ENCODE measurements at places on chromosomes 7 and 10.

DNA sequence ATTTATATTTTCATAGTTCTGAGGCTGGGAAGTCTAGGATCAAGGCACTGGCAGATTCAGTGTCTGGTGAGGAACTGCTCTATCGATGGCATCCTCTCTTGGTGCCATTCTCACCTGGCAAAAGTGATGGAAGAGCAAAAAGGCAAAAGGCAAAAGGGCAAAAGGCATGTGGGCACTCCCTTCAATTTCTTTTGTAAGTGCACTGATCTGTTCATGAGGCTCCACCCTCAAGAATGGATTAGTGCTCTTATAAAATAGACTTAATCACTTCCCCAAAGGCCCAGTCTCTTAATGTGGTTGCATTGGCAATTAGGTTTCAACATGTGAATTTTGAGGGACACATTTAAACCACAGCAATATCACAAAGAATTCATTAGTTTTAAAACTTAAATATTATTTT is 16.1 kb downstream of the TAS2R60 start:
- no peak for DNase-seq

GRCh38 chr10:10126218-10126617 is 891.5 kb upstream of the CELF2 start:
- no peak for DNase-seq

DNA sequence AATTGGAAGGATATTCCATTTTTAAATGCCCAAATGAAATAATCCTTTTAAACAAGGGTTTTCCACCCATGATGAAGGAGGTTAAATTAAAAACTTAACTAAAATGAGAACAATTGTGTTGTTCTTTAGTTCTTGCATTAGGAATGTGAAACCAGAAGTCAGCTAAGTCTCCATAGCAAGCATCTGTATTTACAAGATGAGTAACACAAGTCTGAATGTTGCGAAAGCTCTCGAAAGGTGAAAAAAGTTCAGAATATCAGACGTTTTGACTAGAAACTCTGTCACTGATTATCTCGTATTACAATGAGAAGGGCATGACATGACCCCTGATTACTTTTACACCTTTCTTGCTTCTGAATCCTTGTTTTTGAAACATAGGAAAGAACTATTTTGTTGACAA is 149.6 kb downstream of the BICC1 start:
- DNase-seq: no peak

DNA sequence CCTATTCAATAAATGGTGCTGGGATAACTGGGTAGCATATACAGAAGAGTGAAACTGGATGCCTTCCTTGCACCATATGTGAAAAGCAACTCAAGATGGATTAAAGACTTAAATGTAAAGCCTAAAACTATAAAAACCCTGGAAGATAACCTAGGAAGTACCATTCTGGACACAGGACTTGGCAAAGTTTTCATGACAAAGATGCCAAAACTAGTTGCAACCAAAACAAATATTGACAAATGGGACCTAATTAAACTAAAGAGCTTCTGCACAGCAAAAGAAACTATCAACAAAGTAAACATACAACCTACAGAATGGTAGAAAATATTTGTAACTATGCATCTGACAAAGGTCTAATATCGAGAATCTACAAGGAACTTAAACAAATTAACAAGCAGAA is 129.1 kb upstream of the CTBP2 start:
- no peak for DNase-seq

DNA sequence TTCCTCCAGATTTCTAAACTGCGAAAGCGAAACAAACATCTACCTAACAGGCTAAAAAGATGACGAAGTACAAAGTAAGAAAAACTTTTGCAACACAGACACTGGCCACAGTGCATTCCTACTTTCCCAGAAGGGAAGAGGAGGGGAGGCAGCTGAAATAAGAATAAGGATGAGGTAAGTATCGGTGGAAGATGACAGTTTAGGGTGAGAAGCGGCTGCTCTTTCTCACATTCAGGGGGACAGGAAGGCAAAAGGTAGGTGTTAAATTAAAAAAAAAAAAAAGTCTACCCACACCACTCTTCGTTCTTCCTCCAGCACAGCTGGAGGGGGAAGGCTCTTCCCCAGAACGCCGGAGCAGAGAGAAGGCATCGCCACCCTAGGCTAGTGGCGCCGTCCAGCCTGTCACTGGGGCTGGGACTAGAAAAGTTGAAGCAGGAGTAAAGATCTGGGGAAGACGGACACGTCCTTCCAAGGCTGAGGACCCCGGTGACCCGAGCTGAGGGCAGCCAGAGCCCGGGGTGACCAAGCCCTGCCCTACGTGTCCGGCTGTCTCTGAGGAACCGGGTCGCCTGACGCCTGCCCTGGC is 846 bp downstream of the DNAJC1 start:
- DNase-seq: no peak

DNA sequence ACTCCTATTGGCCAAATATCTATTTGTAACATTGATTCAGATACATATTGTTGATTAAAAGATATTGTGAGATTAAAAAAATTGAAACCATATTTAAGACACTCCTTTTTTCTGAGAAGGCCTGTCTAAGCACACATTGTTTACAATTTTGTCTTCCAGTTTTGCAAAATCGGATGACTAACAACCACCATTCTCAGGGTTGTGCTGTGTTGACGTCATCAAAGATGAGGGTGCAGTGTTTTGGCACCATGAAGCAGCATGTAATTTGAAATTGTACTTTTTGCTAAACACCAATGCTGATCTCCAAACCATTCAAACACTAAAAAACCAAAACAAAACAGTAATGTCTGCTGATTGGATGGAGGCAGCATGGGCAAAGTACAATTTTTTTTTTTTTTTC is 7.4 kb downstream of the CREB5 start:
- no peak for DNase-seq

DNA sequence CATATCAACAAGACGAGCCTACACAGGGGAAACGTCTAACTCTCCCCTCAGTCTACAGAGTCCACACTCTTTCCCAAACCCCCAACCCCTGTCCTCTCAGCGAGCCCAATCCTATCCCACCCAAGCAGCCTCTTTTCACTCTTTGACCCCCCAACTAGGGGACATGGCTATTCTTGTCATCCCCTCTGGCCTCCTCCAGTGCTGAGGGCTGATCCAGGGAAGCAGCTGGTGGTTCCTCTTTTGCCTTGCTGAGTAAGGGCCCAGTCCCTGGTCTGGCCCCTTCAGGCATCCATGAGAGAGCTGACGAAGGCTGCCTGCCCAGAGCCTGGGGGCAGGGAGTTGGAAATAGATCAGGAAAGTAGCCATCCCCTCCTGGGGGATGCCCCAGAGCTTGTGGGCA is 6.4 kb downstream of the NOBOX start:
- DNase-seq: no peak

DNA sequence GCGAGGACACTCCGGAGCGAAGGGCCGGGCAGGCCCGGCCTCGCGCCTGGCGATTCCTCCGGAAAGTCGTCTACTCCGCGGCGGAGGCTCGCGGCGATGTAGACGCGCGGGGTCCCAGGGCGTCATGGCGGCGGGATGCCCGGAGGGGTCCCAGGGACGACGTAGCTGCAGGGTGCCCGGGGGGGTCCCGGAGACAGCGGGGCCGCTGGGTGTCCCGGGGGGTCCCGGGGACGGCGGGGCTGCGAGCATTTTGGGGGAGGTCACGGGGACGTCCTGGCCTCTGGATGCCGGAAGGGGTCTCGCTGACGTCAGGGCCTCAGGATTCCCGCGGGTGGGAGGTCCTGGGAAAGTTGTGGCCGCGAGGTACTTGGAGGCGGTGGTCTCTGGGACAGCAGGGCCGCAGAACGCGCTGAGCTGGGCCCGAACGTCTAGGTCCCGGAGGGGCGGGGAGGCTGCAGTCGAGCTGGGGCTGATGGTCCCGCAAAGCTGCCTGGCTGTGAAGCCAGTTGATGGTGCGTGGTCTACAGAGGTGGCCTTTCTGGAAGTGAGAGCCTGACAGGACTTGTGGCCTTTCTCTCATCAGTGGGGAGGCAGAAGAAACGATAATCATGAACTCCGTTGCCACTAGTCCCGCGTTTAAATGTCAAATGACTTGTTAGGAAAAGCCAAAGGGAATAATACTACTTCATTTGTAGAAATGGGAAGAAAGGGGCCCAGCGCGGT is 637 bp downstream of the HSPA14 start:
- peak; percentile 35 for DNase-seq

DNA sequence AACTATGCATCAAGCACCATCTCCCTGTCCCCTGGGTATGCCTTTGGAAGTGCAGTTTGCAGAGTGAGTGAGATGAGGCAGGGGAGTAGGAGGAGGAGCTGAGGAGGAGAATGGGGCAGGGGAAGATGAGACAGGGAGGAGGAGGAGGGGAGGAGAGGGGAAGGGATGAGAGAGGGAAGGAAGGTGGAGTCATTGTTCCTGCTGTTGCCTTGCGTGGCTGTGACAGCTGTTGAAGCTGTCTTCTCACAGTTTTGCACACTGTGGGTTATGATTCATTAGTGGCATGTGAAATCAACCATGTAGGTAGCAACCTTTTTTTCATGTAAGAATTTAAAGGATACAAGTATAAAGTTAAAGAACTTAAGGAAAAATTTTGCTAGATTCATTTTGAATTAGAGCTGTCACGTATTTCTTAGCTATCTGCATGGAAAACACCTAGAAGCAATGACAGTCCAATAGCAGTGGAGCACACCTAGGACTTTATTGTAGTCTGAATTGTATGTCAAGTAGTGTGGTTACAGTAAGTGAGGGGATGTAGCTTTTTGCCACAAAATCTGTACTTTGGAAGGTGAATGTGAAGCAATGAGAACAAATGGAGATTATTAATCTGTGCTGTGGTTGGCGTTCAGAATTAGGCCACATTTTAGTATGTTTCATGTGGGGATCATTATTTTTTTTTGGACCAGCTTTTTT is 21.7 kb downstream of the CCM2 start:
- no peak for DNase-seq

GRCh38 chr10:122478971-122479370 is 17.6 kb downstream of the HTRA1 start:
- no peak for DNase-seq

- no peak for DNase-seq
Measured at GRCh38 chr7:42097752-42098151, 139.3 kb downstream of the GLI3 start.

GRCh38 chr10:92695679-92696605 is 6.2 kb downstream of the HHEX start:
- no peak for DNase-seq

- no peak for DNase-seq
Measured at GRCh38 chr7:154968336-154969001, 34.5 kb downstream of the PAXIP1 start.

GRCh38 chr10:98638920-98639319 is 192.2 kb upstream of the HPS1 start:
- no peak for DNase-seq

DNA sequence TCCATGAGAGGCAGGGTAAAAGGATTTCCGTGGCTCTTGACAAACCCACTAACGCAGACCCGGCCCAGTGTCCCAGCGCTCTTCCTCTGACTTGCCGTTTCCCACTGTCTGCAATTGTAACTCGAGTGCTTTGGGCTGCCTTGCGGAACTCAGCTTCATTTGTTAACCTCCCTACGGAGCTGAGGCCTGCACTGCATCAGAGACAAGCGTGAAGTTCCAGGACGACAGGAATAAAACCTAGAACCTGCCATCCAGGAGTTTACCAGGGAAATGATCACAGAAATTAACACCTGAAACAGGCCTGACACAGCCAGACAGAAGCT is 76.2 kb downstream of the SFMBT2 start:
- DNase-seq: no peak

DNA sequence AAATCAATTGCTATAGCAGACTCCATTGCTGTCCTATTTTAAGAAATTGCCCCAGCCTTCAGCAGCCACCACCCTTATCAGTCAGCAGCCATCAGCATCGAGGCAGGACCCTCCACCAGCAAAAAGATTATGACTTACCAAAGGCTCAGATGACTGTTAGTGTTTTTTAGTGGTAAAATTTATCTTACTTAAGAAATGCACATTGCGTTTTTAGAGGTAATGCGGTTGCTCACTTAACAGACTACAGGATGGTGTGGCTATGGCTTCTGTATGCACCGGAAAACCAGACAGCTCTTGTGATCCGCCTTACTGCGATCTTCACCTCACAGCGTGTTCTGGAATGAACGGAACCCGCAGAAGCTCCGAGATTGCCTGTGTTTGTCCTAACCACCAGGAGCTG is 58.1 kb downstream of the WDR37 start:
- no peak for DNase-seq

GRCh38 chr10:114320249-114321116 is 81.4 kb downstream of the VWA2 start:
- DNase-seq: peak; percentile 46

- no peak for DNase-seq
Measured at GRCh38 chr10:21260506-21261149, 264.9 kb downstream of the SKIDA1 start.

GRCh38 chr10:91162050-91162494 is 58.4 kb upstream of the PCGF5 start:
- no peak for DNase-seq

DNA sequence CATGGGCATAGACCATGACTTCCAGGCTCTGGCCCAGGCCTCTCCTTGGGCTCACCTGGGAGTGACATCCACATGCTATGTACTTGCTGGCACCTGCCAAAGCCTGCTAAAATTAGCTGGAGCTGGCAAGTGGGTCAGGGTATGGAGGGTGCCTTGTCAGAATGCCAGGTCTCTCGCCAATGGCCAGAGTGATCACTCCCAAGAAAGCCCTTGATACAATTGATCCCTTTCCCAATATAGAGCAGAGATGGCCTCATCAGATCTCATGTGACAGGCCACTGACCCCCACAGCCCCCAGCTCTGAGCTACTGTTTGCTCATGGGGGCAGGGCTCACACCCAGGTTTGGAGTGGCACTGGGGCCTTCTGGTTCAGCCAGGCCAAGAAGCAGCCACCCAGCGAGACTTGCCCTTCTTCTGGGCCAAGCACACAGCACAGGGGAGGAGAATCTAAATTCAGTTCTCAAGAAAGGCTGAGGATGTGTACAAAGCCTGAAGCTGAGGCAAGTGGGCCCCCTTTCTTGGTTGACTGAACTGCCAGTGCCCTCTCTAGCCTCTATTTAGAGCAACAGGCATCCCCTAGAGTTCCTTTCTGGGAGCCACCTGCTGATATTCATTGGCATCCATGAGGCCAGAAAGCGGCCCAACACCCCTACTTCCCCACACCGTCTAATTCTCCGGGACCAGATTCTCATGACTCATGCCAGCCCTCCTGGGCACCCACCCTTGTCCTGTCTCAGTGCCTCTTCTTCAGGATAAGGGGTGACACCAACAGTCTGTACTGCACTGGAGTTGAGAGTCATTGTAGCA is 18.9 kb upstream of the MYL7 start:
- DNase-seq: no peak

DNA sequence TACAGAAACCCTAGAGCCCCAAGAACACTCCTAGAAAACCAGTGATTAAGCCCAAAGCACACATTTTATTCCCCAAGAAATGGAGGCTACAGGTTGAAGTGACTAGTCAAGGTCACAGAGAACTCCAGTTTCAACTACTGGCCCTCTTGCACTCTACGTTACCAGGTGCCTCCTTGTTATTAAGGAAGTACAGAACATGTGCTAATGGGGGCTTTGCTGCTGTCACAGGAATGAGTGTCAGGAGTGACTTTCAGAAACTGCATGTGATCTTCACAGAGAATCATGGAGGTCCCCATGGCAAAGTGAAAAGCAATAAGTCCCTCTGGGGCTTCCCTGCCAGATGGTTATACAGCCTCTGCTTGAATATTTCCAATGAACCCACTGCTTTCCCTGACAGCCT is 19.3 kb downstream of the JAZF1 start:
- DNase-seq: no peak

GRCh38 chr10:122087436-122087835 is 98.5 kb downstream of the TACC2 start:
- DNase-seq: no peak
